ENCODE measurements at places on chromosomes 11 and 22.
A peak's percentile ranks its signal among the peaks of the same experiment; 100 is the strongest.

- DNase-seq: peak; percentile 39
These were observed 20.3 kb upstream of the MALAT1 start for GRCh38 chr11:65478388-65479183.

GRCh38 chr11:2899080-2899783 is 13.7 kb upstream of the CDKN1C start:
- no peak for DNase-seq

DNA sequence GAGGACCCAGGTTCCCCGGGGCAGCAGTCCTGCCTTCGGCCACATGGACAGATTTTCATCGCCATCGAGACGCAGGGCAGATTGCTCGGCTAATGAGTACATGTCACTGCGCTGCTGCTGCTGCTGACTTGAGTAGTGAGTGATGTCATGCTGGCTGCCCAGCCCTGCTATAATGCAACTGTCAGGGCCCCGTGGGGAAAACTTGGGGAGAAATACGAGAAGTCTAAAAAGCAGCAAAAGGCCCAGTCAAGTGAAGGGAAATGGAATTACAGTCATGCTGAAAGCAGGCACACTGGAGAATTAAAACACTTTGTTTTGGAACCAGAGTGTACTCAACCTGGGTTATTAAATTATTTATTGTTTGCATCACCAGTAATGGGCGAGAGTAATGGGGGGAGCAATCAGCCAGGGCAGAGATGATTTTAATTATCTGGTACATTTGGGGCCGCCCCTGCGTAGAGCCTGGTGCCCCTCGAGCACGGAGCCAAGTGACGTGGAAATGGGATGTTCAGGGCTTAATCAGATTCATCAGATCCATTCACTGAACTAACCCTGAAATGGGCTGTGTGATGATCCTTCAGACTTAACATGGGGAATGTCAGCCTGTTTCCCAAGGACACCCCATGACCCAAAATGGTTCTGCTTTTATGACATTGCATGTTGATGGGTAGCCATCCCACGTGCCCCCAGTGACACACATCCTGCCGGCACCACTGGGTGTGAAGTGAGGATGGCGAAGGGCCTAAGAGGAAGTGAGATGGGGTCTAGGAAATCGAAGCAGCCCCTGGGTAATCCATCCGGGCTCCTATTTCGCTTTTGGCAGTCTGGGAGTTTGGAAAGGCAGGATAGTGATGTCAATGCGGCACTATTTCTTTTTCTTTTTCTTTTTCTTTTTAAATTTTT is 241.6 kb upstream of the CADM1 start:
- DNase-seq: no peak

DNA sequence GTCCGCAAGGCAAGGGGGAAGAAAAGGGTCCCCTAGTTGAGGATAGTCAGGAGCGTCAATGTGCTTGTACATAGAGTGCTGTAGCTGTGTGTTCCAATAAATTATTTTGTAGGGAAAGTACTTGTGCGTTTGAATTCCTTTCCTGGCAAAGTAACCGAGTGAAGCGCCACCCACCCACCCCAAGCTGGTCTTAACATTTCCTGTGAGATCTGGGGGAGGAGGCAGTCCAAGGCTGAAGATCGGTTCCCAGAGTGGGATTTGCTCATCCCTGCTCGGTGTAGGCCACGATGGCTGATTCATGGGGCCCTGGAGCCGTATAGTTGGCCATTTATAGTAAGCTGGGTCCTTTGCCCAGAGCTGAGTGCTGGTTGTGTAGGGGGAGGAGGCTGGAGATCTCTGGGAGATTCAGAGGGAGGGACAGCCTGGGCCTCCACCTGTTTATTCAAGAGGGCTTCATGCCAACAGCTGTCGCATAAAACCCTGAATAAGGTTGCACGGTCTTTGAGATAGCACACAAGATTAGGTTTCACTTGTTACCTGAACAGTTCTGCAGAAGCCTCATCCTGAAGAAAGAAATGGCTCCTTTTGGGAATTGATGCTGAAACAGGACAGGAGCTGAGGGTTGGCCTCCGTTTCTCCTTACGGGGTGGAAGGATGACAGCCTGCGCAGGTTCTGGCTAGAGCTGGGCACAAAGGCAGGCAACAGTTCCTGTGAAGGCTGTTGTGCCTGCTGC is 2.4 kb downstream of the ATF4 start:
- DNase-seq: no peak

DNA sequence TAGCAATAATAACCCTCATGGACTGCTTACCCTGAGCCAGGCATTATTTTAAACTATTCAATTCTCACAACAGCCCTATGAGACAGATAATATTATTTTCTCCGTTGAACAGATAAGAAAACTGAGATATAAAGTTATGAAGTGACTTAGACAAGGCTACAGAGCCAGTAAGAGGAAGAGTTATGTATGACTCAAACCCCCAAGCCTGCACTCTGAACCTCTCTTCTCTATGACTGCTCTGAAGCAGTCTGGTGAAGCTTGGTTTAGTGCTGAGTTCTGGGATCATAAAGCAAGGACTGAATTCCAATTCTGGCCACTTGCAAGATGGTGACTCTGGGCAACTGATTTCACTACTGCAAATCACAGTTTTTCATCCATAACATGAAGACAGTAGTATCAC is 34.5 kb downstream of the TNKS1BP1 start:
- no peak for DNase-seq

GRCh38 chr22:31126128-31126868 is 3.5 kb downstream of the INPP5J start:
- no peak for DNase-seq

DNA sequence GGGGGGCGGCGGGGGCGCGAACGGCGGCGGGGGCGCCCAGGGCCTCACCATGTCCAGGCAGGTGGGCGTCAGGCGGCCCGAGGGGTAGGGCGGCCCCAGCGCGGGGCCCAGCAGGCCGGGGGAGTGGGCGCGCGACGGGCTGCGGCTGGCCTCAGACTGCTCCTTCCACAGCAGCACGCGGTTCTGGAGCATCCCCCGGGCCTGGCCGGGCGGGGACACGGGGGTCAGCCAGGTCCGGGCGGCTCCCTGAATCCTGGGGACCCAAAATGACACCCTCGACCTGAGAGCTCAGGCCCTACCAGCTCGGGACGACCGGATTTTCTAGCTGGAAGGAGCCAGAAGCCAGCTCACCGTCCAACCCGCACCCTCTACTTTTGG is 5.5 kb upstream of the SLC16A8 start:
- DNase-seq: no peak

DNA sequence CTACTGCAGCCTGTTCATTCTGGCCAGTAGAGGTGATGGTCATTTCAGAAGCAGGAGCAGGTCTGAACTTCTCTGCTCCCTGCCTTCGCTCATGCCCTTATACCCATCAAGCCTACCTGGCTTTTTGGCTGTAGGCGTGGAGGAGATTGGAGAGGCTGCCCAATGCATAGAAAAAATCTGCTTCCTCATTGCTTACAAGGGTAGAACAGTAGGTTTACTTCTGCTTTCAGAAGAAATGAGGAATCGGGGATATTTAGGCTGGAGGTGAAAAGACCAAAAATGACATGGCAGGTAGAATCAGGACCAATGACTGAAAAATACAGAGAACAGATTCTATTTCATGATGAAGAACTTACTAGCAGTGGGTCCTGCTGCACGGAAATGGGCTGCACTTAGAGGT is 72.9 kb upstream of the YWHAH start:
- no peak for DNase-seq

GRCh38 chr22:22025320-22026156 is 43.0 kb upstream of the TOP3B start:
- no peak for DNase-seq

DNA sequence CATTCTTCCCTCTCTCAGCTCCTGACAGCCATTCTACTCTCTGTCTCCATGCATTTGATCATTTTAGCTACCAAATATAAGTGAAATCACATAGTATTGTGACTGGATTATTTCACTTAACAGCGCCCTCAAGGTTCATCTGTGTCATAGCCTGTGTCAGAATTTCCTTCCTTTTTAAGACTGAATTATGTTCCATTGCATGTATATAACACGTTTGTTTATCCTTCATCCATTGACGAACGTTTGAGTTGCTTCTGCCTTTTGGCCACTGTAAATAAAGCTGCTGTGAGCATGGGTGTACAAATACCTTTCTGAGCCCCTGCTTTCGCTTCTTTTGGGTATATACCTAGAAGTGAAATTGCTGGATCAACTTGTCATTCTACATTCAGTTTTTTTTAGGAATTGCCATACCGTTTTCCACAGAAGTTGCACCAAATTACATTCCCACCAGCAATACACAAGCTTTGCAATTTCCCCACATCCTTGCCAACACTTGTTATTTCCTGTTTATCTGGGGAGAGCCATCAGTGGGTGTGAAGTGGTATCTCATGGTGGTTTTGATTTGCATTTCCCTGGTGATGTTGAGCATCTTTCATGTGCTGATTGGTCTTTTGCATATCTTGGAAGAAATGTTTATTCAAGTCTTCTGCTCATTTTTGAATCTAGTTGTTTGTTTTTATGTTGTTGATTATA is 17.5 kb downstream of the GLB1L2 start:
- no peak for DNase-seq

DNA sequence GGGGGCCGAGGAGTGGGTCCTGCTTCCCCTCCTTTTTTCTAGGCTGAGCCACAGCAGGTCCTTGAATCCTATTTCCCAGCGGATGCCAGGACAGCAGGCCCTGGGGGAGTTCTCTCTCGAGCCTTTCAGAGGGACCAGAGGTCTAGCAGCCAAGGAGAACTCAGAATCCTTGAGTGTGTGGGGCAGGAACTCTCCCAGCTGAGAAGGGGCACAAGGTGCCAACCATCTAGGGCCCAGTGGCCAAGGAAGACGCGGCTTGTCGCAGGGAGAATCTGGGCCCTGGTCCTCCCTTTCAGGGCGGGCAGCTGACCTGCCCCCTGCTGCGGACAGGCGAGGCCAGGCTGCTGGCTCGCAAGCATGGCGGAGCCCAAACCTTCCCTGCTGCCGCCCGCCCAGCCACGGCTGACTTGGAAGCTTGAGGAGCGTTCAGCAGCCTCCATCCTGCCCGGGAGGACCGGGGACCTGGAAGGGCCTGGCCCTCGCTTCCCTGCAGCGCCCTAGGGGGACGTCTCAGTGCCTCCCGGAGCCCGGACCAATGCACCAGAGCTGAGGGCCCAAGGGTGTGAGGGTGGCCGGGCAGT is 972 bp upstream of the TSSC4 start:
- DNase-seq: no peak

DNA sequence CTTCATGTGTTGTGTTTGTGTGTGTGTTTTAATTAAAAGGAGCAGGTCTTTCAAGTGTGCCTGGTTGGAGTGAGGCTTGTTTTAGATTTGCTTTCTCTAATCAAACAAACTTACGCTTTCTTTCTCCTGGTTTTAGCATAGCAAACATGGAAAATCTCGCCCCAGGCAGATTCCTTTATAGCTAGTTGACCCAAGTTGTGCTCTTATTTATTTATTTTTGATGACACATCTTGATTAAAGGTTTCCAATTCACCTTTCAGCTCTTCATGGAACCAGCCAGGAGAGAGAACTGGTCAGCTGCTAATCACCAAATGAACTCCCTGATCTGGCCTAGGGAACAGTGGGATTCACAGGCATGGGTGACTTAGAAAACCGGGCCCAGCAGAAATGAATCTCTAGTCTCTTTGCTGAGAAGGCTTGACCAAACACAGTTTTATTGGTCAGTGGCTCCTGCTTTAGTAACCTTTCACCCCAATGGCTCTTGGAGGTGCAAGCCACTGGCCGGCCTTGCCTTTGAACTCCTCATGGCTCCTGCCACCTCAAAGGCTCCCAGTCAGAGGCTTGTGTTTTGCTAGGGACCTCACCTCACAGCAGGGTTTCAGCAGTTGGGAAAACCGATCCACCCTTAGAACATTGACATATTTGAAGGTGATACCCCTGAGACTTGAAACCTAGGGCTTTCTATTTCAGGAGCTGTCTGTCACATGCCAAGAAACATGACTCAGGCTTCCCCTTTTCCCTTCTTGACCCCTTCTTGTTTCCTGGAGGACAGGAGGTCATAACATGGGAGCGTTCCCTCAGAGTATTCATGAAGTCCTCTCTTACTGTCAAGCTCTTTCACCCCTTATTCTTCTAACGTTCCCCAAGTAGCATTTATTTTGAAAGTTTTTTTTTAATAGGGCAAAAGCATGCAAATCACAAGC is 48.8 kb downstream of the EXT2 start:
- no peak for DNase-seq

DNA sequence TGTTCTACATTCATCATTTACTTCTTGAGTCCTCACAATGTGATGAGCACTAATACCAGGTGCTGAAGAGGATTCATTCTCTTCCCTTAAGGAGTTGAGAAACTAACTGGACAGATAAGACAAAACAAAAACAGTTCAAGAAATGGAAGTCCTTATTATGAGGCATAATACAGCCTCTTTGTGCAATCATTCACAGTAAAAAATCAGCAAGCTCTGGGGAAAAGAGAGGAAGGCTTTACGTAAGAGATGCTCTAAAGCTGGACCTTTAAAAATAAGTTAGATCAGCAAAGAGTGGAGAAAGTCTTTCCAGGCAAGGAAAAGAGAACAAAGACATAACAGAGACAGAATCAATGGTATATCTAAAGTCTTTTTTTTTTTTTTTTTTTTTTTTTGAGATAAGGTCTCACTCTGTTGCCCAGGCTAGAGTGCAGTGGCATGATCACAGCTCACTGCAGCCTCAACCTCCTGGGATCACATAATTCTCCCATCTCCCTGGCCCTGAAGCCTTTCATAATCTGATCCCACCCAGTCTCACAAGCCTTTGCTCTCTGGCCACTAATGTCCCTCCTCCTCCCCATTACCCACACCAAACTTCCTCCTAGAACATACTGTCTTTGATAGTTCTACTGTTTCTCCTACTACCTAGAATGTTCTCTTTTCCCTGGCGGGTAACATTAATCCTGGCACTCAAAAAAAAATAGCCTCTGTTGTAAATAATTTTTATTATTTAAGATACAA is 40.9 kb downstream of the MRTFA start:
- no peak for DNase-seq

- no peak for DNase-seq
These were observed 1.4 kb downstream of the SLC17A6 start for GRCh38 chr11:22339611-22340010.

DNA sequence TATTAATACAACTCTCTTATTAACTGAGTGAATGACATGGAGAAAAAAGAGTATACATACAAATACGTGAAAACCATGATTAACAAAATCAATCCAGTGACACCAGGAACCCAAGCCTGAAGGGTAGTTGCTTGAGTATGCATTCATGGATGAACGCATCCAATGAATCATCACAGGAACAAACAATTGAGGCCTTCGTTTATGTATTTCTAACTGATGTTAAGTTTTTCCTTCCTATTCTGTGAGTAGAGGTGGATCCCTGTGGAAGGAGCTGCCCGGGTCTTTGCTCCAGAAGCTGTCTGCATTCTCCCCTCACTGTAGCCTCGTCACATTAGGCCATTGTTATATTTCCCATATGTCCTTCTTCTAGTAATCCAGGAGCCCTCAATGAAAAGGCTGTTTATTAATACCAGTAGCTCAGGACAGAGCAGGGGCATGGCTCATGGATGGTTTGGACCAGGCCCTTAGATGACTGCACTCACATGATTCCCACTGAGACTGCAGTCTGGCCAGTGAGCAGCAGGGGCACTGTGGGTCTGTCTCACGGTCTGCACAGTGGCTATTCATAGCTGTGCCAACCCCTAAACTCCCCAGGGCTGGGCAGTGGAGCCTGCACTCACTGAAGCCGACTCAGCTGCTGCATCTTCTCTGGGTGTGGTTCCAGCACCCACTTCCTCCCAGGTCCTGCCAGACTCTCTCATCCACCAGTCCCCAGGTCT is 128.1 kb upstream of the TOP3B start:
- peak; percentile 58 for DNase-seq

GRCh38 chr22:31276426-31277167 is 15.7 kb downstream of the PIK3IP1 start:
- no peak for DNase-seq

Data from nucleus accumbens (tissue), 56 donors.